Right hindlimb (tissue), 1 donor: ENCODE measurements at places on chromosomes 4 and X.

GRCh38 chr4:17189401-17189720 is 290.9 kb upstream of the LDB2 start:
- DNase-seq: peak; percentile 78

- DNase-seq: no peak
Measured at GRCh38 chr4:36196145-36196913, 48.0 kb downstream of the ARAP2 start.

- no peak for DNase-seq
Measured at GRCh38 chrX:39996536-39996935, 101.2 kb downstream of the BCOR start.

GRCh38 chrX:74178536-74178935 is 125.4 kb upstream of the ZCCHC13 start:
- no peak for DNase-seq

DNA sequence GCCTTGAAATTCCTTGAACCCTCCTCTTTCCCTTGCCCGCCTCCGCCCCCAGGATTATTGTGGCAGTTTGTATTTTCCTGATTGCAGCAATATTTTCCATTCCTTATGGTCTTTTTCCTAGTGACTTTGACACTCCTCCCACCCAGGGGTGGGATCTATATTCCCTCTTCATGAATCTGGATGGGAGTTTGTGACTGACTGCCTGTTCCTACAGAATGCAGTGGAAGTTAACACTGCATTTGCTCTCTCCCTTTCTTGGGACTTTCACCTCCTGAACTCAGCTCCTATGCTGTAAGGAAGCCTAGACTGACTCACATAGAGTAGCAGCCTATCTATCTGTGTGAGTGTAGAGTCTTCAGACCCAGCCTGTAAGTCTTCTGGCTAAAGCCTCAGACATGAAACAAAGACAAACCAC is 2.2 kb downstream of the FUNDC2 start:
- peak; percentile 18 for DNase-seq

GRCh38 chr4:4386296-4386735 is 586 bp upstream of the NSG1 start:
- no peak for DNase-seq

GRCh38 chr4:123876671-123877101 is 480.1 kb downstream of the SPRY1 start:
- no peak for DNase-seq

DNA sequence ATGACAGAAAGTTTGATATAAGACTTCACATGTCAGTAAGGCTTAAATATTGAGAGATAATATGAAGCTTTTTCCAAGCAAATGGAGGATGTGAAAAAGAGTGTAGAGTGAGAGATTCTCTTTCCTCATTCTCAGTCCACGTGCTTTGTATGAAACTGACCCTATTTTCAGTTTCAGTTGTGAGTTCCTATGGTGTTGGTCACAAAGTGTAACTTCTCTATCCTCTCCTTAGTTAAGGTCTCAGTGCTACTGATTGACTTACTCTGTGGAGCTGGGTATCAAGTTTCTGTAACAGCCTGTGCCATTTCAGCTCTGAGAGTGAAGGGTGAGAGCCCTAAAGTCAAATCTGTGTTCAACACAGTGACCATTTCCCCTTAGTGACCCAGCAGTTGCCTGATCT is 277.2 kb downstream of the EPHA5 start:
- DNase-seq: no peak

GRCh38 chrX:104935581-104935980 is 284.9 kb downstream of the TEX13A start:
- no peak for DNase-seq

GRCh38 chr4:183335369-183335940 is 13.2 kb upstream of the CLDN24 start:
- no peak for DNase-seq
